ENCODE measurements at places on chromosomes 5 and 9.

DNA sequence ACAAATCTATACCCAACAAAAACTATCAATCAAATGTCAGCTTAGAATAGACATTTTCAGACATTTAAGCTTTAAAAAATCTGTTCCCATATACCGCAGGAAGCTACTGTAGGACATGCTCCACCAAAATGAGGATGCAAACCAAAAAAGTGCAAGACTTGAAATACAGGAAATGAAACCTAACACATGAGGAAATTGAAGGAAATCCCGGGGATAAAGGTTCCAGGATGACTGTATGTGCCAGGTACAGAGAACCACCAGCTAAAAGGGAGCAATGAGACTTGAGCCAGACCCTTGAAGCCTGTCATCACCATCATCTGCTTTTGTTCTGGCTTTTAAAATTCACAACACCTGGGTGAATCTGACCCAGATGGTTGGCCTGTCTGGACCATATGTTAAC, 21.4 kb downstream of the DIAPH1 start:
- no peak for DNase-seq

- no peak for DNase-seq
Observed at GRCh38 chr5:112923148-112923917, 1.3 kb upstream of the REEP5 start.

- no peak for DNase-seq
Observed at GRCh38 chr9:100428871-100429654, 2.1 kb downstream of the MSANTD3 start.

DNA sequence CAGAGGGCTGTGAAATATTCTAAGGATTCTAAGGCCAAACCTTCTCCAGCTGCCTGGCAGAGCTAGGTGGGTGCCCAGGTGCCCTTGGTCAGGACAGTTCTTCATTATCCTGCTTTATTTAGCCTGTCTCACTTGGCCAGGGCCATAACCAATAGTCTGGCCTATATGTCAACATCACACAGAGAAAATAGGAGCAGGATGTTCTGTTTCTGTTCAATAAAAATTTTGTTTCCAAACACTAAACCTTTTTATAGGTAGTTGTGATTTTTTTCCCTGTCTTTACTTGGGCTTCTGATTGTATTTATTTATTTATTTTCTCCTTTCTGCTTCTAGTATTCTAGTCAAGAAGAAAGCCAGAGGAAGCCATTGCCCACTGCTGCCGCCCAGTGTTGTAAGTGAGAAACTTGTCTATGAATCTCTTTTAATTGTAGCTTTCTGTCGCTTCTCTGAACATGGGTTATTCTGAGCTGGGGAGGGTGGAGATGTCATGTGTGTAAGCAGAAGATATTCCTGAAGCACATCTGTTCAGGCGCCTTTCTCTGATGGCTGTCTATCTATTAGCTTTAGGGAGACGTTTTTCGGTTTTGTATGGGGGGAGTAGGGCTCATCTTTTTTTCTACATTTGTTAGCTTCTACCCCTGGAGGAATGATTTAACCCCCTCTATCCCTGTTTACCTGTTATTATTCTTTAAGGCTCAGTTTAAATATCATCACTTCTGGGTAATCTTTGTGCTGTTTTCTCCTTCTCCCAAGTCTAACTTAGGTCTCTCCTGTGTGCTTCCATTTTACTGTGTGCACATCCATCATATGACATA, 97.1 kb downstream of the UNC13B start:
- peak; percentile 42 for DNase-seq

GRCh38 chr5:73380710-73381589, 67.6 kb downstream of the FOXD1 start:
- DNase-seq: no peak

DNA sequence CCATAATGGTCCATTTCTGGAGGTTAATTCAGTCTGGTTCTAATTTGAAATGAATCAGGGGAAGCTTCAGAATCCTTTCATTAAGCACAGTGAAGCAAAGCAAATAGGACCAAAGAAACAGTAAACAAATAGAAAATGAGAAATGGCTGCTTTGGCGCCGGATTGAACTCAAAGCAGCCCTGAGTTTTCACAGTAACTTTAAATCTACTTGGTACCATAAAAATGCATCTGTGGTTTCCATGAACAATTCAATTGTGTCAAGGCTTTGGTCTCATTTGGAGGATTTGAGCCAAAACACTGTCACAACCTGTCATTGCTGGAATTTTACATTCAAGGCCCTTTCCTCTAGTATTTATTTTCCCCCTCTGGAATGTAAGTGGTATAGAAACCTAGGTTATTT, 25.9 kb upstream of the DAPK1 start:
- DNase-seq: no peak

DNA sequence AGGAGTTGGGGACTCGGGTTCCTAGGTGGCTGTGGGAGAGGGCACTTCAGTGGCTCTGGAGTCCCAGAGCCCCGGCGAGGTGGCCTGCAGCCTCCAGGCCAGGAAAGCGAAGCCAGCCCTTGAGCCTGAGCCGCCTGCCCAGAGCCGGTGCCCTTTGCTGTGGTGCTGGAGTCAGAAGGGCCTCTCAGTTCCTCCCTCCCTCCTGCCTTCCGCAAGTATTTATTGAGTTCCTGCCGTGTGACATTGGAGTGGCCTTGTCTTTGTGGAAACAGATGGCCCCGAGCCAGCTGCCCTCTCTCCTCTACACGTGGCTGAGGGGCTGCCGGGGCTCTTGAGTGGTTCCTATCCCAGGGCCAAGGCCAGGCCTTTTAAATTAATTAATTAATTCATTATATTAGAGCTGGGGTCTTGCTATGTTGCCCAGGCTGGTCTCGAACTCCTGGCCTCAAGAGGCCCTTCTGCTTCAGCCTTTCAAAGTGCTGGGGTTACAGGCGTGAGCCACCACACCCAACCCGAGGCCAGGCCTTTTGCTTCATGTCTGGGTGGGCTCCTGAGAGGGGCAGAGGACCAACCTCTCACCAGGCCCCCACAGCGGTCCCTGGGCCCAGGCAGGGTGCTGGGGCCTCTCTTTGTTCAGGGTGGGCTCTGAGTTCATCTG, 45.6 kb upstream of the IER5L start:
- no peak for DNase-seq

GRCh38 chr5:177131019-177131320, 2.6 kb upstream of the NSD1 start:
- no peak for DNase-seq

DNA sequence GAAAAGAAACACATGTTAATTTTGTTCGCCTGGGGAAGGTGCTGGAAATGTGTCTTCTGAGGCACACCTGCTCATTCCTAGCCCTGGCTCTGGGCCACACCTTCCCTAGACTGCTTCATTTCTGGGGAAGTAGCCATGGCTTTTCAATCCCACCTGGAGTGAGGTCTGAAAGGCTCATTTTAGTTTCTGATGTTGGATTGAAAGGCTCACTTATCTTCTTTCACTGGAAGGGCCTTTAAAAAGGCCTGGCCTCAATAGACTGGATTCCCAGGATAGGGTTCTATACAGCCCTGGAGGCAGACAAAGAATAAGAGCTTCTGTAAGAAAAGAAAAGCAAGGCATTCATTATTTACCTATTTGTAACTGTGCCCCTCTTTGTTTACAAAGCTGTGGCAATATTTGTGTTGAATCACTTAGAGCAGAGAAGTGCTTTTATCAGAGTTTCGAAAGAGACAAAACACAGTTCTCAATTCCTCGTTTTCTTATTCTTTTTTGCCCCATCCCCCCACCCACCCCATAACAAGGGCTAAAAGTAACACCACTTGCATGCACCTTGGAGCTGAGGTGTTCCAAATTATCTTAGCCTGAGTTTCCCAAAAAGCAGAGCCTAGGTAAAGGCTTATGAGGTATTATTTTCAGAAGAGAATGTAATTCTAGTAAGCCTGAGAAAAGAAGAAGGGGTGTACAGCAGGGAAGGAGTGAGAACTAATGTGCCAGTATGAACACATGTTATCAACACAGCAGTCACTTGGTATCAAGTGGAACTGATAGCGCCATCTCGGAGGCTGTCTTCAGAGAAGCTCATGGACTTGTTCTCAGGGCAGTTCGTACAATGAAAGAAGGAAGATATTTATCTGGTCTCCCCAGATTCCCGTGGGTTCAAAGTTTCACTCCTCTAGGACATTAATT, 413.1 kb downstream of the KCTD16 start:
- DNase-seq: no peak

GRCh38 chr5:1122511-1123294, 10.8 kb upstream of the SLC12A7 start:
- no peak for DNase-seq

GRCh38 chr9:76516350-76516749, 57.4 kb downstream of the GCNT1 start:
- no peak for DNase-seq

DNA sequence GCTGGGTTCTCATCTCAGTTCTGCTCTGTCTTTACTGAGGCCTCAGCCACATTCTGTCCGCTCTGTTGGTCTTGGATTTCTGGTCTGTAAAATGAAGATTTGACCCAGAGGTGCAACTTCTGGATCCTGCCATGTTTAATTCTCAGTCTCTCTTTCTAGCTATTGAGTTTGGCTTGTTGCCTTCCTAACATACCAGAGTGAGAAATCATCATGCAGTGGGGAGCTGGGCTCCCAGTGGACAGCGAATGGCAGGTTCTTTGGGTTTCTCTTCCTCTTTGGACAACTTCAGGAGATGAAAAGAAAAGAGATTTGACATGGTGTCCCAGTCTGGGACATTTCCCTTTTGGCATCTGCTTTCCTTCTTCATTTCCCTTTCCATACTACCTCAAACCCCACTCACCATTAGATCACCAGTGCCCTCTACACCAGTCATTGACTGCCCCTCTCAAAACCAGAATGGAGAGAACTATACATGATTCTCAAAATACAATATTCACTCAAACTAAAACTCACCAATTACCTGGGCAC, 334.7 kb downstream of the ACTL7B start:
- no peak for DNase-seq

GRCh38 chr9:130482463-130482862, 37.7 kb downstream of the ASS1 start:
- no peak for DNase-seq

- DNase-seq: peak; percentile 43
Observed at GRCh38 chr5:161311965-161312364, 234.6 kb downstream of the GABRB2 start.

DNA sequence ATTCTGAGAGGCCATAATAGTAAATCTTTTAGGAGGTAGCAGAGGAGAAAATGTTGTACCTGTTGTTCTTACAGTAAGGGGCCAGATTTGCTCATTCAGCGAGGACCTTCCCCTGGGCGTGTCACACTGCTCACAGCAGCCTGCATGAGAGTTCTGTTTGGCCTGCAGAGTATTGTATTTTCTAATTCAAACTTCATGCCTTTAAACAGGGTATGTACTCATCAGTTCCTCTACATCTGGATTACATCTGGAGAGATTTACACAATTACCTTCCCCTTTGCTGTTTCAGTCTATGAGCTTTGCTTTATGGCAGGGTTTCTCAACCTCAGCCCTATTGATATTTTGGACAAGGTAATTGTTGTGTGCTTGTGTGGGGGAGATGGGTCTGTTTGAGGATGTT, 170.9 kb upstream of the STK32A start:
- no peak for DNase-seq

DNA sequence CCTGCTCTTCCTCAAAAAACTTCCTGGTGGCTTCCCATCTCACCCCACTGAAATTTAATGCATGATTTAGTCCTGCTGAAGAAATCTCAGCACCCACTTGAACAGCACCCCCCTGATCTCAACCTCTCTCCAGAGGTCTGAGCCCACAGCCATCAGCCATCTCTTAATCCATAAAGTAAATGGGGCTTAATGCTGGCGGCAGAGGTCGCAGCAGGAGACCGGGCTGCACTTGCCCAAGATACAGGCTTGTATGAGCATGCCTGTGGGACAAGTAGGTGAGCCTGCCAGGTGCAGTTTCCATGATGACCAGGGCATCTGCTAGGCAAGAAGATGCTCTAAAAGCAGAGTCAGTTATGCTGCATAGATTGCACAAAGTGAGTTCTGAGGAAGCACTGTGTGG, 52.4 kb upstream of the CTXN3 start:
- no peak for DNase-seq

DNA sequence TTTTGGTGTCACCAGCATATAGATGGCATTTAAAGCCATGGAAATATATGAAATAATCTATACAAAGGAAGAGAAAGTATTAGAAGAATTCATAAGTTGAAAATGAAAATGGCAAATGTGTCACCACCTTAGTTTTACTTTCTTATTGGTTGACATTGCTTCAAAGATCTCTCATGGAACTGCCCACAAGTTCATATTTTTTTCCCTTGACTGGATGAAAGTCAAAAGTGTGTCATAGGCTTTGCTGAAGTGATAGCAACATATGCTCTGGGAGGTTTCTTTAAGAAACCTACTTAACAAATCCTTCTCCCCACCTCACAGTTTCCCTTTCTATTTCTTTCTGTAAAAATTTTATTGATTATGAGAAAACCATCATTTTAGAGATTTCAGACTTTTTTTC, 127.2 kb downstream of the VPS13A start:
- no peak for DNase-seq

DNA sequence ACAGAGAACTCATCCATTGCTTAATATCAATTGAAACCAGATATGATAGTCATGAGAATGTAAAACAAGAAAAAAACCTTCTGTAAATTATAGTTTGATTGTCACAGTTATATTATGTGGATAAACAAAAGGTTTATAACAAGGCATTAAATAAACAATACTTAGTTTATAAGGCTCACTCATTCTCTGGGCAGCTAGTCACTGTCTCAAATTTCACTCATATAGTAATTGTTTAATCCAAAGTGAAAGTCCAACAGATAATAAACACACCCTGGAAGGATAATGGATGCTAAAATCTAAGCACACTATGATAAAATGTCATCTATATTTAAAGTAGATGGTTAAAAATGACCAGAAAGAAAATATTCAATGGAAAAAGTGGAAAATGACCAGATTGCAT, 30.8 kb upstream of the SLC12A2 start:
- DNase-seq: no peak

DNA sequence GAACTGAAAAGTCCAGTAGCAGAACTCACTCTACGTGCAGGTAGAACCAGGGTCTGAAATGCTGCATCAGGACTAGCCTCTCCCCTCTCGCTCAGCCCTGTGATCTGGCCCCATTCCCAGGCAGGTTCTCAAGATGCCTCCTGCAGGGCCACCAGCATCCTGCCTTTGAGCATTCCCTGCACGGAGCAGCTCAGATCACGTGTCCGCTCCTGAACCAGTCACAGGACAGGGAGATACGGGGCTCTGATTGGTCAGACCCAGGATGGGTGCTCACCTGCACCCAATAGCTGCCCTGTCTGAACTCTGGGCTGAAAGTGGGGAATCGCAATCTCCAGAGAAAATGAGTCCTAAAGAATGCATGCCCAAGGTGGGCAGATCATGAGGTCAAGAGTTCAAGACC, 50.8 kb downstream of the NEURL1B start:
- no peak for DNase-seq

GRCh38 chr5:13552361-13552760, 392.1 kb downstream of the DNAH5 start:
- no peak for DNase-seq

DNA sequence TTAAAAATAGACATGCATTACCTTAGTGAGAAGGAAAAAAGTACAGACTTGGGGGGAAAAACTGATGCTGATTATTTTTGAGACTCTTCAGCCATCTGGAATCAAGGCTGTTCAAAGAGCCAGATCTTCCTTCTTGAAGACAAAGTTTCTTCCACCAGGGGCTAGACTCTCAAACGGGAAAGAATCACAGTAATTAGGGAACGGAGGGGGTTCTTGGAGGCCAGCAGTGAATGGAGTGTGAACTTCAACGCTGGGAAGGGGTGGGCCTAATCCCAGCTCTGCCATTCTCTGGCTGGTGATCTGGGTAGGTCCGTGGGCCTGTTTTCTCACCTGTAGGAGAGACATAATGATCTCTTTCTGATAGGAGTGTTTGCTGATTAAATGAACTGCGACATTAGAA, 21.1 kb upstream of the LHX2 start:
- DNase-seq: no peak

GRCh38 chr5:88683506-88684135, 199.4 kb downstream of the MEF2C start:
- peak; percentile 57 for DNase-seq

GRCh38 chr9:136951541-136952320, at the start of gene LCN12:
LCN12 (plus strand) TSS chr9:136952273; CDS start chr9:136952328, 55 bp downstream.
- no peak for DNase-seq
